ENCODE measurements at places on chromosomes 12 and 14.
A peak's percentile ranks its signal among the peaks of the same experiment; 100 is the strongest.

GRCh38 chr12:46354111-46354801 lies 18.3 kb downstream of the SLC38A2 start:
- peak; percentile 19 for DNase-seq

DNA sequence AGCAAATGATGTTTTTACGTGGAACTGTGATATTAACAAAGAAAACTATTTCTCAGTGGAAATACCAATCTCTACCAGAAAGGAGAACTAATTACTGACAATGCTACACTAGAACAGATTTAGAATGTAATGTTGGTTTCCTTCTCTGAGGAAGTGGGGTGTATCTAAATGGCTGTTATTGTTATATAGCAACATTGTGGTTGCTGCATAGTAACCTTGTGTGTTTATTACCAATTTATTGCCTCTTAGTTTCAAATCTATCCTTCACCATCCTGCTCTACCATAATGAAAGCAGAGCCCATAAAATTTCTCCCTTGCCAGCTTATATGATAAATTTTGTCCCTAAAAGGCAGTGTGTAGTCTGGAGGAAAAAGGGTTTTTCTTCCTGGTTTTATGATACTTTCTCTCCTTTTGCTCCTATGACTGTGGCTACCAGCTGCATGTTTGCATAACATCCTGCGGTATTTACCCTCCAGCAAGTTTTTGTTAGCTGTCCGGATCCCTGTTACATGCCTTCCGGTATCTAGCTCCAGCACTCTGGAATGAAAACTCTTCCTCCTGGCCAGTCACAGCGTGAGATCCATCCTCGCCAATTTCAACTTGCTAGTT lies 5.7 kb upstream of the KLRK1 start:
- DNase-seq: peak; percentile 13

DNA sequence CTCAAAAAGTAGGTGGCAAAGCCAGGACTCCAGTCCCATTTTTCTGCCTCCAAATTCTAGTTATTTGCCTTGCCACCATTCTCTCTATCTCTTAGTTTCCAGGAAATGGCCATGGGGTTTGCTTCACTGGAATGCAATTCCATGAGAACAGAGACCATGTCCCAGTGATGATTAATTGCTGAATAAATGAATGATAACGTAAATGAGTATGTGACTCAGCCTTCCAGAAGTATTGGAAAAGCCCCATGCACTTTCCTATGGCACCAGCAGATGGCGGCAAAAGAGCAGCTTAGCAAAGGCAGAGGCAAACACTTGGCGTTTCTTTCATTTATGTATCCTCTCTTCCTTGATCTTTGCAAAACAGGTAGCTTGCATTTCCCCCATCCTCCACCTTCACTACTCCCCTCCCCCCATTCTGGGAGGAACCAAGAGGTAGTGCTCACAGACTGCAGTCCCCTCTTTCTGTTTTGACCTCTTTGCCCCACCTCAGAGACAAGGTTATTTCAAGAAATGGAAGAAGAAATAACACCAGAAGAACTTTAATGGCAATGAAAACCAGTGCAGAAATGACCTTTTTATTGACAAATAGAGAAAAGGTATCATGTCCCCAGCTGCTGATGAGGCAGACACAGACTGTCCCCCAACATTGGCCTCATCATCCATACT lies 21.3 kb downstream of the TBX3 start:
- peak; percentile 72 for DNase-seq

DNA sequence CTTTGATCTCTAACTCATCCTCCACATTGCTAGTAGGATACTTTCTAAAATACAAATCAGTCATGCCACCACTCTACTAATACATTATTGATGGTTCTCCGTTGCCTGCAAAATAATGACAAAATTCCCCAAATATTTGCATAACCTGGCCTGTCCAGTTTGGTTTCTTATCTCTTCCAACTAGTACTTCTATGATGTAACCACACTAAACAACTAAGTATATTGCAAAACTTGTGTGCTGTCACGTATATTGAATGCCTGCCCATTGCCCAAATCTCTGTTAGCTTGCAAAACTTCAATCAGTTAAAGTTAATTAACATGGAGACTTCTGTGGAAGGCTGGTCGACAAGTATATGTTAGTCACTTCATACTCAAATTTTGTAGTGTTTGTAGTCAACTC lies 6.5 kb downstream of the OR6C74 start:
- DNase-seq: no peak

Data from iPS-NIHi11 (cell line).